ENCODE measurements at places on chromosomes 16 and 17.

GRCh38 chr16:67088551-67088950, 21.2 kb upstream of the PHAF1 start:
- no peaks in the 10 kb centered on the region for H3K36me3 ChIP-seq
- DNase-seq, result no peak
- H3K4me3 ChIP-seq, result no peak overlapping the region
- no peaks in the 10 kb centered on the region for H3K4me1 ChIP-seq
- H3K27me3 ChIP-seq, result no peaks in the 10 kb centered on the region

- no peak overlapping the region for H3K27ac ChIP-seq
- peaks cover 4% of the 10 kb centered on the region for H3K4me1 ChIP-seq
- H3K4me3 ChIP-seq, result no peak overlapping the region
- H3K27me3 ChIP-seq, result no peaks in the 10 kb centered on the region
- peak; percentile 86 for DNase-seq
These were observed 159.4 kb downstream of the SEC14L1 start for GRCh38 chr17:77300016-77300686.

GRCh38 chr17:59764292-59764741, 56.9 kb downstream of the VMP1 start:
- no peak overlapping the region for H3K4me3 ChIP-seq
- H3K36me3 ChIP-seq, result no peaks in the 10 kb centered on the region

DNA sequence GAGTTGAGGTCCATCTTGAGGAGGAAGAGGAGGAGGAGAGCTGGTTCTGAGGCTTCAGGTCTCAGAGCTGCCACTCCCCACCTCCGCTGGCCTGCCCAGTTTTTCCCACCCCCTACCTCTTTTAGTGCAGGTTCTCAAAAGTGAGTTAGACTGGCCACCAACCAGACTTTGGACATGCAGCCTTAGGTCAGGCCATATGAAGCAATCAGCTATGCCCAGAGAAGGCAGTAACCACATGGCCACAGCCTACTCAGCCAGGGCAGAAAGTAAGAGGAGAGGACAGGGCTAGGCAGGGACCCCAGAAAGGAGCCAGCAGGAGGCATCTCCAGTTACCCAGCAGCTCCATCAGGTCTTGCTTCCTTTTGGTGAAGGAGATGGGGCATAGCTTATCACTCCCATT, 9.0 kb downstream of the MYO15A start:
- no peak overlapping the region for H3K27ac ChIP-seq
- H3K4me1 ChIP-seq, result no peaks in the 10 kb centered on the region
- no peak for DNase-seq

- H3K36me3 ChIP-seq, result no peaks in the 10 kb centered on the region
- H3K4me3 ChIP-seq, result no peak overlapping the region
- peaks cover 13% of the 10 kb centered on the region for H3K4me1 ChIP-seq
- no peak overlapping the region for H3K27ac ChIP-seq
These were observed 34.1 kb downstream of the CUEDC1 start for GRCh38 chr17:57920916-57921703.

DNA sequence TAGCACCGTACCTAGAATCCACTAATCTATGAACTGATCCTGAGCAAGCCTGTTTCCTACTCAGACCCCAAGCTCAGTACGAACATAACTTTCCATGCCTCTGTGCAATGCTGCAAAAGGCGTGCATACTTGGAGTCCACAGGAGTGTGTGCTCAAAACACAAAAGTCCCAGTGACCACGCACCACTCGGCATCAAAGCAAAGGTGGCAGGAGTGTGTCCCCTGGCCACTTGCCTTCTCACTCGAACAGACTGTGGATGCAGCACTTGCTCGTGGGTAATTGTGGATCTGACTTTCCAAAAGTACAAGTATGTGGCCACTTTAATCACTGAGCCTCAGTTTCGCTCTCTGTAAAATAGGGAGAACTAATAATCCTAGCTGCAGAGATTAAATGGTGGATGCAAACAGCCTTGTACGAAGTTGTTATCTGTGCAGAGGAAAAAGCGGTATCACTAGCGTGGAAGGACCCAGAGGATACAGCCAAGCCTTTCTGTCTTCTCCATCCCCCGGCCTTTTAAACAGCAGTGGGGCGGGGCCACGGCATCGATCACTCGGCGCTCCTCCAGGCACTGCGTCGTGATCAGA, 311 bp upstream of the KDM8 start:
- H3K36me3 ChIP-seq, result no peaks in the 10 kb centered on the region
- no peaks in the 10 kb centered on the region for H3K27me3 ChIP-seq
- DNase-seq, result no peak
- H3K4me1 ChIP-seq, result peaks cover 6% of the 10 kb centered on the region
- peak overlapping the region; percentile 35 for H3K4me3 ChIP-seq

- no peak overlapping the region for H3K27ac ChIP-seq
- H3K36me3 ChIP-seq, result no peaks in the 10 kb centered on the region
- no peak for DNase-seq
These were observed 67.8 kb downstream of the ADCY9 start for GRCh38 chr16:4048481-4048880.

GRCh38 chr17:1783834-1784611, 22.2 kb downstream of the SERPINF1 start:
- peak; percentile 71 for DNase-seq
- H3K36me3 ChIP-seq, result peaks cover 13% of the 10 kb centered on the region

- H3K4me3 ChIP-seq, result no peak overlapping the region
- DNase-seq, result no peak
- H3K36me3 ChIP-seq, result no peaks in the 10 kb centered on the region
These were observed 8.2 kb downstream of the GLP2R start for GRCh38 chr17:9833922-9834321.
